ENCODE measurements at places on chromosomes 7 and 10. TPM values are rescaled to one million over a fixed set of nuclear protein-coding genes. Genes with fewer than 3 reads are reported as not detected.

DNA sequence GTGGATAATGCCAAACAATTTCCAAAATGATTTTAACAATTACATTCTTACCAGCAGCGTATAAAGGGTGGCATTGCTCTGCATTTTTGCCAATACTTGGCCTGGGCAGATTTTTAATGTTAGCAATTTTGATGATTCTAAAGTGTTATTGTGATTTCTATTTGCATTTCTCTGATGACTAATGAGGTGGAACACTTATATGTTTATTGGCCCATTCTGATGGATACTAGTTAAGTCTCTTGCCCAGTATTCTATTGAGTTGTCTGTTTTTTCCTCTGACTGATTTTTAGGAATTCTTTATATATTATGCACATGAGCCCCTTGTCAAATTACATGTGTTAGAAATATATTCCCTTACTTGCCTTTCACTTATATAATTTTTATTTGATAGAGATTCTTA is 86.8 kb downstream of the TMEM26 start:
- DNase-seq = no peak

Gene GUSB
- 98.8 TPM for polyA plus RNA-seq

GRCh38 chr7:65840446-65840845 is 32.4 kb upstream of the VKORC1L1 start:
- DNase-seq = no peak

DNA sequence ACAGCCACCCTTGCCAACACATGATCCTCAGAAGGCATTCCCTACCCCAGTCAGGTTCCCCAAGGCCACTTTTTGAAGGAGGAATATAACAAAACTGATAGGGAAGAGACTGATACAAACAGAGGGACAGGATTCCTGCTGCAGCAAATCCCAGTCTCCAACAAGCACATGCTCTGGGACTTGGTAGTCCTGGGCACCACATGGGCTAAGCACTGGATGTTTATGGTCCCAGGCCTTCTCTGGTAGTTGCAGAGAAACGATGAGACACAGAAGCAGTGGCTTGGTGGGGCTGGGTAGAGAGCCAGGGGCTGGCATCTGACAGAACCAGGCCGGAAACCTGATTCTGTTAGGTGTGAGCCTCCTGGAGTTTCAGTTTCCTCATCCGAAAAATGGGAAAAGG is 3.2 kb downstream of the VSTM4 start:
- DNase-seq = no peak

DNA sequence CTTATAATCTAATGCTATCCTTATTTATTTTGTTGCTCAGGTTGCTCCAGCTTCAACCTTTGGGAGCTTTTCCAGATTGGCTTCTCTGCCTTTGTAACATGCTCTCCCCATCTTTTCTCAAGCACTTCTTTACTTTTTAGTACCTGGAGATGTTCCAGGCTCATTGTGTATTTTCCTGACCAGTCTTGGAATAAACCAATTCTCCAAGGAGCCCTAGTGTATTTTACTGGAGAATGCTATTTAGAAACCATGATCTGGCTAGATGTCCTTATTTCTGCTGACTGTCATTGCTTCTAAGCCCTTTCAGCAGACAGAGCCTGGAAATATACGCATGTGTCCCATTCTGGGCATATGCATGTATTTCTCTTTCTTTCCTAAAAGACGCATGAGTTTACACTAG is 95.7 kb downstream of the EMX2 start:
- no peak for DNase-seq

Gene AZGP1
- polyA plus RNA-seq = not detected

GRCh38 chr10:70557876-70558275 is 44.7 kb downstream of the PRF1 start:
- no peak for DNase-seq

DNA sequence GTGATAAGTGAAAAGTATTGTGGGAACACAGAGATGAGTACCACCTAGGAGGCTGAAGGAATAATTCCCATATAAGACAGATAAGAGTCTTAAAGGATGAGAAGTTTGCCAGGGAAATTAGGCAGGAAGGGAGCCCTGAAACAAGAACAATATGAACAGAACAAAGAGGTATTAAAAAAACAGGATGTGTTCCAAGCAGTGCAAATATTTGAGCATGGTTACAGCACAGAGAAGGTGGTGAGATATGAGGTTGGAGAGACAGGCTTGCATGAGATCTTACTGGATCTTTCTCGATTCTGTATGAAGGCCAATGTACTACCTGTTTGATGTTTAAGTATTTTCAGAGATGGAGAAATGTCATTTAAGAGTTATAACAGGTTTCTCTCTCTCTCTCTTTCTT is 20.3 kb downstream of the TAC1 start:
- DNase-seq = no peak

- DNase-seq = no peak
Observed at GRCh38 chr7:47104206-47104549, 477.7 kb downstream of the TNS3 start.

Gene CHST15
- 23.1 TPM for polyA plus RNA-seq

- DNase-seq = no peak
Observed at GRCh38 chr10:4623200-4623599, 202.8 kb upstream of the AKR1E2 start.

- no peak for DNase-seq
Observed at GRCh38 chr10:19638896-19639233, 177.4 kb upstream of the PLXDC2 start.
